ENCODE measurements at places on chromosomes 7 and 10.
A peak's percentile ranks its signal among the peaks of the same experiment; 100 is the strongest.

DNA sequence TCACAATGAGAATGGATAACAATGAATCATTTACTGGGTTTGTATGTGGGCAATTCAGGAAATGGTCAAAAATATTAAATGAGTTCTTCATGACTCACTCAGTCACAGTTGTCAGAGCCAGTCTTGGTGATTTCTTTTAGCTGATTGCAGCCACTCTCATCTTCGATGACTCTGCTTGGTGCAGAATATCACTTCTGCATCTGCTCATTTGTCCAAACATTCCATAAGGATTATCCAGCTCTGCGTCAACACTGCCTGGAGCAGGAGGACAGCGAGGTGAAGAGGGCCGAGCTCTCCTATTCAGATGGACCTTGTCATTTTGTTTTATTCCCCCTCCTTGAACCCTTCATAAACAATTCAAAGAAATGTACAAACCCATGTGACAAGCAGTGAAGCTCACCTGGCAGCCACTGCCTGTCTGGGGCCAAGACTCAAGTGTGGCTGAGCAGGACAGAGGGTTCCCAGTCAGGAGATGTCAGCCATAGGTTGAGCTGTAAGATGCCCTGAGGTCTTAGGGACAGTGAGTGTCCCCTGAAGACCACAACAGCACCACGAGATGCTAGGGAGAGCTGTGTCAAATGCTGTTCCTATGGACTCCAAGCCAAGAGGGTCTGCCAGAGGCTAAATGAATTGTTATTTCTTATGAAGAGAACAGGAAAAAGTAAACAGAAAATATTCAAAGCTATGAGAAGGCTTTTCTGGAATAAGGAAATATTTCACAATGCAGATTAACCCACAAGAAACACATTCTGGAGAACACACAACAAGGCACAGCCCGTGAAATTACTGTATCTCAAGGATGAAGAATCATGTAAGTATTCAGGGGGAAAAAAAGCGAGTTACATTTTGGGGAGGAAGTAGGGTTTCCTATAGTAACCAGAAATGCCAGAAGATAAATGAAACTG is 33.1 kb upstream of the EGFR start:
- DNase-seq, result no peak

- DNase-seq, result no peak
Measured at GRCh38 chr10:16765509-16766375, 51.5 kb downstream of the RSU1 start.

DNA sequence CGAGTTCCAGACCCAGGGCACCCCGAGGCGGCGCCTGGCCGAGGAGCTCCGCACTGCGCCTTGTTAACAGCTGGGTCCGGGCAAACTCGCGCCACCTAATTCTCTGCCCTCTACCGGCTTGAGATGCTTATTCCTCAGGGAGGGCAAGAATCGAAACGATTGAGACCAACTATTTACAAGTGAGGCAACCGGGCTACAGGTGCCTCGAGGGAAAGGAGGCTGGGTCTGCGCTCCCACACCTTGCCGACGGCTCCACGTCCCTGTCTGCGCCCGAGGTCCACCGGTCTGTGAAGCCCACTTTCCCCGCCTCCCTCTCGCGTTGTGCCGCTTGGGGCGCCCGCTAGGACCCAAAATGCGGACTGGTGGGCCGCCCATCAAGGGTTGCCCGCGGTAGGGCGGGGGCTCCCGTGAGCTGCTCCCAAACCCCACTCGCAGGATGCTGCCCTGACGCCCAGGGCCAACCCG is 527 bp downstream of the AKR1B1 start:
- peak; percentile 29 for DNase-seq

GRCh38 chr10:65566906-65567305 is 1358.9 kb upstream of the LRRTM3 start:
- DNase-seq, result no peak

- DNase-seq, result no peak
Measured at GRCh38 chr7:4257146-4258111, 424.7 kb upstream of the FOXK1 start.

DNA sequence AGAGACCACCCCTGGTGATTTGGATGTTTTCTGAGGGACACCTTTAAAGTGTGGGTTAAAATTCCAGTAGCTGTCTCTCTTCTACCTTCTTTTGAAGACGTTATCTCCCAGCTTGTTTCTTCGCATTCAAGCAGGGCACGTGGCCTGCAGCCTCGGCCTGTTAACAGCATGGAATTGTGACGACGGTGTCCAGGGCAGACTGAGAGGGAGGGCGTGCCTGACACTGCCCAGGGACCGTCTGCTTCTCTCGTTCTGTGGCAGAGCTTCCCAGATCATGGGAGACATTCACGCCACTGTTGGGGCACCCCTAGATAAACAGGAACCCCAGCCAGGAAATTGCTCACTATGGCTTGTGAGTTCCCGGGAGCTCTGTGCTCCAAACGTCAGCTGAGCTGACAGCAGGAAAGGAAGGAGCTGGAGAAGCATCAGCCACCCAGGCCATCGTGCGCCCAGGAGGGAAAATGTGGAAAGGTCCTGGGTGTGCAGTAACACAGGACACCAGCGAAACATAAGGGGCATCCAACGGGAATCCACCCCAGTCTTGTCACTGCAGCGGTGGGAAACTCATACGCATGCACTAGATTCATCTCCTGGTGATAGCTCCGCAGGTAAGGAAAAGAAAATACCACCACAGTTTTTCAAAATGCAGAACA is 41.1 kb upstream of the RBM33 start:
- no peak for DNase-seq

- DNase-seq, result no peak
Measured at GRCh38 chr7:130907439-130907838, 173.4 kb upstream of the KLF14 start.

DNA sequence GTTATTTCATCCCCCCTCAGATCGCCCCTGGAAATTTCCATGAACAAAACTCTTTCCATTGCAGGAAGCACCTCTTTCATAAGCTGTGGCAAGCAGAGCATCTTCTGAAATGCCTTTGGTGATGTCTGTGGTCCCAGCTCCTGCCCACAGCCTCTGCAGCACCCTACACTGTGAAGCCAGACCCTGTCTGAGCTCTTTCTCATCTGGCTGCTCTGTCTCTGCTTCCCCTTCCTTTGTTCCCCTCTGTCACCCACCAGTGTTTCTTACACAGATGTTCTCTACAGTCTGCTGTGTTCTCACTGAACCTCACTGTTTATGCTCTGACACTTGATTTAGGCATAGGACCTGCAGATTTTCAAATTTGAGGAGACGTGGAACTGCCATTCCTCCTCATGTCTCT is 1.9 kb upstream of the TAS2R39 start:
- DNase-seq, result no peak
